ENCODE measurements at places on chromosomes 11 and 22.

DNA sequence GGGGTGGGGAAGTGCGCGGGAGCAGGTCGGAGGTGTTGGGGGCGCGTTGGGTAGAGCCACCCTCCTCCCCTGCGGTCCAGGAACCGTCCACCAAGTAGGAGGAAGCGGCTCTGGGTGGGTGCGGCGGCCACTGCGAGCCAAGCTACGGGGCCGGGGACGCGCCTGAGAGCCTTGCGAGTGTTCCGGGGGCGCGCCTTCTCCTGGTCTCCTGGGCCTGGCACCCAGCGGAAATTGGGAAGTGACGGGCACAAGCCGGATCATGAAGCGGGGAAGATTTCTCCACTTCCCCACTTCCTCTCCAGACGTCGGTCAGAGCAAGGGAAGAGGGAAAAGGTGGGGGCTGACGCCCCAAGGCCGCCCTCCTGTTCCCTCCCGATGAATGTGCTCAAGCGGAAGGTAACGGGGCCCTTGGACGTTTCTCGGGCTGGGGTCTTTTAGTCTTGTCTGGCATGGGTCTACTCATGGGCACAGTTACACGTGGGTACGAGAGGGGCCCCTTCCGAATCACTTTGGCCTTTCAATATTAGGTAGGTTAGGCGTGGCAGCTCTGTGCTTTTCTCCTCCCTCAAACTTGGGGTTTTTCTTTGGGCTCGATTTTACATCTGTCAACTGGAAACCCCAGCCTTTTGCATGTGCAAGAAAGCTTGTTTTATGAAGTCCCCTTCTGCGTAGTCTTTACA lies 865 bp downstream of the RBM14 start:
- no peak for DNase-seq

GRCh38 chr11:73156114-73156513 lies 14.0 kb upstream of the FCHSD2 start:
- no peak for DNase-seq

GRCh38 chr22:36048911-36049677 lies 20.5 kb upstream of the RBFOX2 start:
- DNase-seq: no peak

GRCh38 chr11:134599299-134599771 lies 187.3 kb upstream of the B3GAT1 start:
- DNase-seq: no peak

- no peak for DNase-seq
These were observed 29.5 kb downstream of the DIXDC1 start for GRCh38 chr11:111966678-111967077.

GRCh38 chr11:67468056-67468455 lies 995 bp downstream of the TMEM134 start:
- no peak for DNase-seq

DNA sequence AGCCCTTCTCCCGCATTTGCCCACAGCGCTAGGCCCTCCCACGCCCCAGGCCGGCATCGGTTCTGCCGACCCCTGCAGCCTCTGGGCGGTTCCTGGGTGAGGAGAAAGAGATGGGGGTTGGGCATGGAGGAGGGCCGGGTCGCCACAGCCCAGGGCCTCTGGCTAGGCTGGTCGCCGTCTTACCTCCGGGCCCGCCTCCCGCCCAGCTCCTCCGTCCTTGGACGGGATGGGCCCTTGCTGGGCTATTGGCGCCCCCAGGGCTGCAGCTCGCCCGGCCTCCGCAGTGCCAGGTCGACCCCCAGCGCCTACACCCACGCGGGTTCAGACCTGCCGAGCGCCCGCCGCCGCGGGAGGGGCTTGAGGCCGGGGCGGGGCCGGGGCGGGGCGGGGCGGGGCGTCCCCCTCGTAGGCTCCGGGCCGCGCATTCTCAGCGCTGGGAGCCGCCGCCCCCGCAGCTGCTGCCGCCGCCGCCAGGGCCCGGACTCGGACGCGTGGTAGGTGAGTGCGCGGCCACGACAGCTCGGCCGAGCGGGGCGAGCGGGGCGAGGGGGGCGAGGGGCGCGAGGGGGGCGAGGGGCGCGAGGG lies at the start of gene CD151:
TSS of gene CD151 (plus strand) at position 424 of the 585 bp plus-strand sequence. CDS start 3,118 bp downstream, outside the sequence.
- no peak for DNase-seq

GRCh38 chr22:22909605-22910271 lies 22.1 kb downstream of the IGLL5 start:
- no peak for DNase-seq

DNA sequence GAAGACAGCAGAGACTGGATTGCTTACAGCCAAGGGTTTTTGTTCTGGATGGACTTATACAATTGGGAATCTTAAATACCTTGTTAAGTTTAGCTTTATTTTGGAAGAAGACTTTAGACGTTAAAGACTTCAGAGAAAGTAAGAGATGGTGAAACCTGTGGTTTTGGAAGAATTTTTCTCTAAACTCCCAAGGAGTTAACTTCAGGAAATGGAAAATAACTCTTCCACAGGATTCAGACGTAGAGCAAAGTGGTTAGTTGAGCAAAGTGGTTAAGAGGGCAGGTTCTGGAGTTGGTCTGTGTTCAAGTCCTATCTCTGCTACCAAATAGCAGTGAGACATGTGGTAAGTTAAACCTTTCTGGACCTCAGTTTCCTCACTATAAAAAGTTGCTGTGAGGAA lies 12.8 kb downstream of the PITPNB start:
- no peak for DNase-seq

DNA sequence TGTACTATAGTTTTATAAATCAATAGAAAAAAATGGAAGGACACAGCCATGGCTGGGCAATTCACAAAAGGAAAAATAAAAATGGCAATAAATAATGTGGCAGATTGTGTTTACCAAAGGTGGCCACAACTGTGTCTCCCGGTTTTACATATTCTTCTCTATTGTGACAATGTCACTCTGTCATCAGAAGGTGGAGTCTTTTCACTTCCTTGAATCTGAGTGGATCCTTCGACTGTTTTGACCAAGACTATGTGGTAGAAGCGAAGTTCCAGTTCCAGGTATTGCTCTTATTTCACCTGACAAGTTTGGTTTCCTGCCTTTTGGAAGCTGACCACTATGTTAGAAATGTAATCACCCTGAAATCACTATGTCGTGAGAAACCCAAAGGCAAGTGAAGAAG lies 31.0 kb upstream of the HSD17B12 start:
- DNase-seq: no peak

- DNase-seq: no peak
These were observed 201.3 kb downstream of the TMEM135 start for GRCh38 chr11:87239001-87239400.

GRCh38 chr11:70246196-70246595 lies 24.3 kb upstream of the PPFIA1 start:
- no peak for DNase-seq

GRCh38 chr11:93608364-93608763 lies 53.1 kb upstream of the CEP295 start:
- no peak for DNase-seq

GRCh38 chr11:19445771-19446170 lies 205.0 kb upstream of the E2F8 start:
- no peak for DNase-seq

GRCh38 chr11:45313171-45313865 lies 27.2 kb upstream of the SYT13 start:
- no peak for DNase-seq

DNA sequence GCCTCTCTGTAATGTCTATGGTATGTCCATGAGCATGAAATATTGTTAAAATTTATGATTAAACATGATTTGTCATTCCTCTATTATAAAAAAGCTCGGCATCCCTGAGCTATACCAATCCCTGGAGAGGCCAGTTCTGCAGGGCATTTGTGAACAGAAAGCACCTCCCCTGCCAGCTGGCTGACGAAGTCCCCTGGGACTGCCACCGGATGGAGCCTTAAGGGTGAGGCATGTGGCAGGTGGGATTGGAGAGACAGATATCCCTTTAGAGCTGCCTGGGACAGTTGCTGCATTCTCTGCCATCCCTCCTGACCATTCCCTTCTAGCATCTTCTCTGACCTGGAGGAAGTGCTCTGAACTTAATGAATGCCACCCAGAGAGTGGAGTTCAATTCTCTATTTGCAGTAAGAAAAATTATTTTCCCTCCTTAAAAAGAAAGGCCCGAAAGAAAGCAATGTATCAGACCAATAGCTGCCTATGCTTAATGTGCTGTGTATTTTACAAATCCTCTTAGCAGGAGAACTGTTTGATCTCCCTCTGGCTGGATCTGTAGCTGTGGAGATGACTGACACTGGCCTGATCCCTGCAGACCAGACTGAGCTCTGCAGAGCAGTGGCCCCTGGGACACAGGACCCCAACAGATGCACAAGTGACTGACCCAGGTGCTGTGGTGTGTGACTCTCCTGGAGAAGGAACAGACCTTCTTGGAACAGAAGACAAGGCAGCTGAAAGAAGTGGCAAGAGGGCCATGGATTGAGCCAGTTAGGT lies 219.0 kb upstream of the NAV2 start:
- no peak for DNase-seq

DNA sequence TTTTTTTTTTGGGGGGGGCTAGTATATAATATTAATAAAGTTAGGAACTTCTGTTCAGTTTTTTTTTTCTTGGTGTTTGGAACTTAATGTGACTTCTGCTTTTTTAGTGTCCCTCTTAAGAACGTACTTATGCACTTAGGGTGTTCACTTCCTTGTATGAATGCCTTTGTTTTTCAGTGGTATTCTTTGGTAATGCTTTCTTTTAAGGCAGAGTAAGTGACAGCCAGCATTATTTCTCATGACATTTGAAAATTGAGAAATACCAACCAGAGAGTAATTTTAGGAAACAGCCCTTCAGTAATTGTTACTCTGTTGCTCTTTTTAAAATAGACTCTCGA lies 2.4 kb downstream of the GRK3 start:
- no peak for DNase-seq

DNA sequence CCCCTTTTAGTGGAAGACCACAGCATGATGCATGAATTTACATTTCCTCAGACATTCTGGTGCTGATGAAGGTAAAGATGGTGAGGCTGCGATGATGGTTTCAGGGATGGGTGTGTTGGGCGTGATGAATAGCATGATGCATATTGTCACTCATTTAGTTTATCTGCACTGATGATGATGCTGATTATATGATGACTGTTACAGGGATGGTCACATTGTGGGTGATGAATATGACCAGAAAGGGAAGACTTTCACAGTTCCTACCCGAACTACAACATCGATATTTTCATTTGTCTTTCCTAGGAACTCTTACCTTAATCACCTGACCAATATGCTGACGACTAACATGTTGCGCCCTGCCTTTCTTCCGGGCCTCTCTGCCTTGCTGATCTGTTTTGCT lies 47.4 kb upstream of the EHF start:
- DNase-seq: no peak

DNA sequence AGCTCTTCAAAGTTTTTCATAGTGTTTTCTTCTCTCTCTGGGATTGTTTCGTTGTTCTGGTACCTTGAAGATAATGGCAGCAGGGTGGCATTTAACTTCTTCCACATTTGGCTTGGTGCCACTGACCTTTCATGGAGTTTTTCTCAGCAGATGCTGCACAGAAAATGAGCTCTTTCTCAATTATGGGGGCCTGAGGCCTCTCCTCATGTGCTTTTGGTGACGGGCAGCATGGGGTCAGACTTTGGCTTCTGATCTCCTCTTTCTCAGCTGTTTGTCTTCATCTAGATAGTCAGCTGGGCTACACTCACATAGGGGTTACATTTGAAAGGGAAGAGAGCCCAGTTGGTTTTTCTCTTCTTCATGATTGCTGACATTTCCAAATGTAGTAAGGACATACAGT lies 76.3 kb downstream of the FAT3 start:
- DNase-seq: no peak

- DNase-seq: no peak
These were observed 19.0 kb upstream of the MPZL2 start for GRCh38 chr11:118283037-118283636.

GRCh38 chr11:60633645-60634044 lies 65.8 kb upstream of the MS4A8 start:
- DNase-seq: no peak

DNA sequence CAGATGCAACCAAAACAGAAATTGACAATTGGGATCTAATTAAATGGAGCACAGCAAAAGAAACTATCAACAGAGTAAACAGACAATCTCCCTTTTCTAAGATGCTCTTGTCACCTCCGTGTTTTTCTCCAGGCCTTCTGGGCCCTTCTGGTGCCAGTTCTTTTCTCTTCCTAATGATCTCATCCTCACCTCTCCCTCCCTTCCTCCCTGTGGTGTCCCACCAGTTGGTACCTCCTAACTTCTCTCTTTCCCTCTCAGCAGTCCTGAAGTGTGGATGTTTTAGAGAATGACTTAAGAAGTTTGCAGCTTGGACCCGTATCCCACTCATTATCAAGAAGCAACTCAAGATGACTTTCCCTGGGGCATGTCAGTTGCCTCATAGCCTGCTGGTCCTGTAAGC lies 6.4 kb downstream of the APOBEC3H start:
- no peak for DNase-seq

GRCh38 chr11:120988603-120989002 lies 35.3 kb upstream of the TBCEL start:
- DNase-seq: no peak

GRCh38 chr11:118659953-118660680 lies 19.3 kb downstream of the TREH start:
- no peak for DNase-seq

DNA sequence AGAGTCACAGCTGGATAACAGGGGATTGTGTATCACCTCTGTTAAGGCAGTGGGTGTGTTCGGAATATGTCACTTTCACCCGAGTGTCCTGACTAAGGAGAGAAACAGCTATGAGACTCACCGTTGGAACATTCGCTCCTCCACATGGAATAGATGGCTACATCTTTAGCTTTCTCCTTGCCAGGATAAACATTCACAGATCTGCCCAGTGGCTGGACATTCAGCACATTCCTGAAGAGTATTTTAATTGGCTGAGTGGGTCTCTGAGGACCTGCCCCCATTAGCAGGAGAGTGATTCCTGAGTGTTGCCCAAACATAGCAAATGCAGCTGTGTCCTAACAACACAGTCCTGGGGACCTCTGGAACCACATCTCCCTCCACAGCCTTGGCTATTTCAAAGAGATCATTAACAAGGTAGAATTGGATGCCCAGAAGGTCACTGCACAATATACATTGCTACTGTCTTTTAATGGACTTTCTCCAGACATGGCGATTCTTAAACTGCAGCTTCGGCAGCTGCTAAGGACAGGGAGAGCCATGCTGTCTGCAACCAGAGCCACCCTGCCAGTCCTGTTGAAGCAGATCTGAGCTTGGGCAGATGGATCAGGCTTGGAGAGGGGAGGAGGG lies 435.0 kb upstream of the CADM1 start:
- no peak for DNase-seq

DNA sequence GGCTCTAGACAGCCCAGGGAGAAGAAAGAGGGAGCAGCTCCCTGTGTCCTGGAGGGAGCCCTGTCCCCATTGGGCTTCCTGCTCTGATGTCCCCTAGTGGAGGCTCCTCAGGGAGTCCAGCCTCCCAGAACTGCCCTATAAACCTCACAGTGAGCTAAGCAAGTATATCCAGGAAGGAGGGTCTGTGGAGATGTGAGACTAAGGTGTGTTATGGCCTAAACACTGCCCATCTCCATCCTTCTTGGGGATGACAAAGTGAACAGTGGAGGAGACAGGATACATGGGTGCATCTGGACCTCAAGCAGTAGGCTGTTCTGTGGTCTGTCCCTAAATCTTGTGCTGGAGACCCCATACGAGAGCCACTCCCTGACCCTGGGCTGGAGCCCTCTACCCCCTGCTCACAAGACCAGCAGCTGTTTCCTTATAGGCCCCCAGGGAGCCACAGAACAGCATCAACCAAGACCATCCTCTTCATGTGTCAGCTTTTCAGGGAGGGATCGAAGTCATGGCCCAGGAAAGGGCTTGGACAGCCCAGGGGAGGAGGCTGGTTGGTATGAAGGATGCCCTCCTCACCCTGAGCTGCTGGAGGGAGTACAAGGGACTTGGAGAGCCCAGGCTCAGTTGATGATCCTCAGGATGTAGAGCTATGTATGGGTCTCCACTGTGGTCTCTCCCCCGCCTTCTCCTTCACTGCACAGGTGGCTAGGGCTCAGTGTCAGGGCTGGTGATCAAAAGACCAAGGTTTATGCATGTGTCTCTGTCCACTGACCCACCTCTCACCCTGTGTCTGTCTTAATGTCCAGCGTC lies 49.7 kb upstream of the TOP3B start:
- DNase-seq: no peak

All from T-cell (primary cell).